ENCODE measurements at places on chromosomes 7 and 10.

GRCh38 chr10:31261511-31262311 is 57.3 kb upstream of the ZEB1 start:
- H3K27ac ChIP-seq, result no peak overlapping the region
- DNase-seq, result no peak
- H3K4me3 ChIP-seq, result no peak overlapping the region

- H3K4me1 ChIP-seq, result peaks cover 2% of the 10 kb centered on the region
- H3K4me3 ChIP-seq, result no peak overlapping the region
- no peak for DNase-seq
- H3K27ac ChIP-seq, result no peak overlapping the region
- peaks cover 8% of the 10 kb centered on the region for H3K27me3 ChIP-seq
- H3K36me3 ChIP-seq, result no peaks in the 10 kb centered on the region
Observed at GRCh38 chr10:30637881-30638467, 8.4 kb upstream of the LYZL2 start.

- peak; percentile 31 for DNase-seq
- H3K36me3 ChIP-seq, result peaks cover 1% of the 10 kb centered on the region
- peak overlapping the region; percentile 69 for H3K27ac ChIP-seq
- peaks cover 18% of the 10 kb centered on the region for H3K4me1 ChIP-seq
Observed at GRCh38 chr10:35643151-35644049, 1.3 kb upstream of the FZD8 start.

DNA sequence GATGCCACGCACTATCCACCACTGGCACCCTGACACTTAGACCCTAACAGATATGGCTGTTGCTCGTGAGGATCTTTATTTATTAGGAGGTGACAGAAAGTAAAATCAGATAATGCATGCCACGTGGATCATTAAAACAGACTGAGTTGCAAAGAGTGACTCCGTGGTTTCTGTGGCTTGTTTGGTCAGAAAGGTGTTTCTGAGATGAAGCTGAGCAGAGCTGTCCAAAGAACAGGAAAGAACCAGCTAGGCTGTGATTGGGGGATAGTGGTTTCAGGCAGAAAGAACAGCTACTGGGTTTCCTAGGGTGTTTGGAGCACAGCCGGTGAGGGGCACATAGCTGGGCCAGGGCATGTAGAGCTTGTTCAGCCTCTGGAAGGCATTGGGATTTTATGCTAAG is 34.4 kb downstream of the CSGALNACT2 start:
- no peak overlapping the region for H3K4me3 ChIP-seq
- H3K27me3 ChIP-seq, result no peaks in the 10 kb centered on the region
- H3K36me3 ChIP-seq, result peaks cover 11% of the 10 kb centered on the region
- peak overlapping the region; percentile 58 for H3K27ac ChIP-seq

DNA sequence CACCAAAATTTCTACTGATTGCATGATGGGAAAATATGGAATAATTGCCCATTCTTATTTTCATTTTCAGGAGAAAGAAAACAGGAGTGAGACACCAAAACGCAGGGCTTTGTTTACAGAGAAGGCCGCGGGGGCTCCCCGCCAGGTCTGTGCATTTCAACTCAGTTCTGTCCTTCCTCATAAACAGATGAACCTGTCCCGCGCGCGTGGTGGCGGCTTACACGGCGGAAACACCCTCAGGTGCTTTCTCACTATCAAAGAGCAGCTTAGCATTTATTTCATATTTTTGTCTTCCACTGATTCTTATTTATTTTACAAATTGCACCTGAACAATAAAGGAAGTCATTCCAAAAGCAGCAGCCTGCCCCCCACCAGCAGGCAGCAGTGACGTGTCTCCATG is 579.4 kb downstream of the PTPRN2 start:
- peaks cover 21% of the 10 kb centered on the region for H3K27me3 ChIP-seq
- H3K4me3 ChIP-seq, result no peak overlapping the region
- no peaks in the 10 kb centered on the region for H3K36me3 ChIP-seq

- H3K36me3 ChIP-seq, result no peaks in the 10 kb centered on the region
- peak overlapping the region; percentile 25 for H3K27ac ChIP-seq
Observed at GRCh38 chr7:47815867-47816266, 132.4 kb downstream of the PKD1L1 start.

DNA sequence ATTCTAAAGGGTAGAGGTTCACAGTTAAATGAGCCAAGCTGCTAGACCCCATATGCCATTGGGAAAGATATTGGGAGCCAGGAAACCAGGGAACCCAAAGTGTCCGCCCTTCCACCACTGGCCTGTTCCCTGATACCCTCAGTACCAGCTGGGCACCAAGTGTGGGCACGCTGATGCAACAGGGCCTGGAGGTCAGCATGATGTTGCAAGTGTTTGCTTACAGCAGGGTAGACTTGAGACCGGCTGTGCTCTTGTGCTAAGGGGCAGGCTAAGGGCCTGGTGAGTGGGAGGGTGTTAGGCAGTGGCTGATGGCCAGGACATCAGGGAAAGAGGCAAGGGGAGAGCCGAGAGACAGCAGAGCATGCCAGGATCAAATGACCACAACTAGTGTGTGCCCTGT is 21.0 kb upstream of the MYL7 start:
- peaks cover under 1% of the 10 kb centered on the region for H3K4me1 ChIP-seq
- DNase-seq, result no peak
- H3K27ac ChIP-seq, result no peak overlapping the region
- no peak overlapping the region for H3K4me3 ChIP-seq
